Activated CD8-positive, alpha-beta memory T cell treated with anti-CD3 and anti-CD28 coated beads for 1 hour (primary cell): ENCODE measurements at places on chromosomes 13 and 19.

- no peak for DNase-seq
Measured at GRCh38 chr19:33492090-33492489, 29.5 kb downstream of the PEPD start.

- DNase-seq: no peak
Measured at GRCh38 chr13:69485991-69486592, 621.5 kb upstream of the ATXN8OS start.

GRCh38 chr19:7535998-7536695 lies 630 bp downstream of the PNPLA6 start:
- no peak for DNase-seq

GRCh38 chr13:114166381-114167131 lies 12.5 kb upstream of the CFAP97D2 start:
- no peak for DNase-seq

- no peak for DNase-seq
Measured at GRCh38 chr13:37646531-37646930, 48.0 kb upstream of the POSTN start.

DNA sequence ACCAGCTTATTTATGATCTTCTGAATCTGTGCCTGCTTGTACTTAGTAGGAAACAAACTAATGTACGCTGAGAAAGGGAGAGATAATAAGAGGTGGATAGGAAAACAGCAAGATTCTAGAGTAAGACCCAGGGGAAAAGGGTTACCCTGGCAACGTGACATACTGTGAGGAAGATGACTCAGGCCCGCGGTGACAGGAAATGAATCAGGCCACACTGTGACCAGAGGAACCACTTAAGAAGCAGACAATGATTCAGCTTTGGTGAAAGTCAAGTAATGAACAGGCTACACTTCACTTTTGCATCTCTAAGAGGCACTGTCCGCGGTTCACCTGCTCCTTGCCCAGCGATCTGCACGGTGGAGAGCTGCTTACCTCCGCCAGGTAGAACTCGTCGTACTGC lies 158.2 kb downstream of the NALCN start:
- no peak for DNase-seq

GRCh38 chr19:50242581-50242980 lies 39.2 kb downstream of the MYH14 start:
- no peak for DNase-seq

DNA sequence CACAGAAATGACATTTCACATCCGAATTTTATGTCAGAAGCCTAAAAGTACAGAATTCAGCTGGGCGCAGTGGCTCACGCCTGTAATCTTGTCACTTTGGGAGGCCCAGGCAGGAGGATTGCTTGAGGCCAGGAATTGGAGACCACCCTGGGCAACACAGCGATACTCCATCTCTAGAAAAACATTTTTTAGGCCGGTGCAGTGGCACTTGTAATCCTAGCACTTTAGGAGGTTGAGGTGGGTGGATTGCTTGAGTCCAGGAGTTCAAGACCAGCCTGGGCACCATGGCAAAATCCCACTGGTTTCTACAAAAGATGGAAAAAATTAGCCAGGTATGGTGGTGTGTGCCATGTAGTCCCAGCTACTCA lies 15.3 kb downstream of the NOP53 start:
- DNase-seq: no peak

GRCh38 chr13:33003458-33004019 lies 12.7 kb upstream of the KL start:
- DNase-seq: no peak

GRCh38 chr13:78402708-78403400 lies 200.5 kb downstream of the POU4F1 start:
- no peak for DNase-seq

DNA sequence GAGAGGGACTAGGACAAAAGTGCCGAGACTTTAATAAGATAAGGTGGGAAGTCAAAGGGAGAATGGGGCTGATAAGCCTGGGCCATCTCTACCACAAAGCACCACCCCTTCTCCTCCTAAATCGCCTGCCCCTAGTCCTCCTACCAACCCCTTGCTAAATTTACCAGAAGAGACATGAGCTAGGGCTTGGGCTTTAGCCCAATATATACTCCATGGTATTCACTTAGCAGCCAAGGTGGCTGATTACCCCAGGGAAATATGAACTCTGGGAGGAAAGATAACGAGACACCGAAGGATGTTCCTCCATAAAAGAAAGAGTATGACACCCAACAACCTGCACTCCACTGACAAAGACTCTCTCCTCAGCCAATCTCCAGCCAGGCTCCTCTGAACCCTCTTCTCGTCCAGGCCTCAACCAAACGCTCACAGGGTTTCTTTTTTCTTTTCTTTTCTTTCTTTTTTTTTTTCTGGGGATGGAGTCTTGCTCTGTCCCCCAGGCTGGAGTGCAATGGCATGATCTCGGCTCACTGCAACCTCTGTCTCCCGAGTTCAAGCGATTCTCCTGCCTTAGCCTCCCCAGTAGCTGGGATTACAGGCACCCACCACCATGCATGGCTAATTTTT lies 610.2 kb downstream of the UQCRFS1 start:
- DNase-seq: no peak

DNA sequence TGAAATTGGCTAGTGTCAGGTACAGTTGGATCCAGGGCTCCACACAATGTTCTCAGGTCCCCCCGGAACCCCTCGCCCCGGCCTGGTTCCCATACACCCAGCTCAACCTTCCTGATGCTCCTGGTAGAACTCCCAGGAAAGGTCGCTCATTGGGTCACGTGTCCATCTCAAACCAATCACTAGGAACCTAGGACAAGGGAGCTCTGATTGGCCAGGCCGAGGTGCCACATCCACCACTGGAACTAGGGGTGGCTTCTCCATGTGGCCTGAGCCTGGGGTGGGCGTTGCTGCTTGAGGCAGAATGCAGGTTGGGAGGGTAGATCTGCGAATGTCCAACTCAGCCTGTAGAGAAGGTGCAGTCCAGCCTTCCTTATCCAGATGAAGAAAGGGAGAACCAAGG lies 6.9 kb upstream of the MEF2B start:
- DNase-seq: no peak

- DNase-seq: no peak
Measured at GRCh38 chr19:45636275-45636674, 2.9 kb downstream of the EML2 start.

DNA sequence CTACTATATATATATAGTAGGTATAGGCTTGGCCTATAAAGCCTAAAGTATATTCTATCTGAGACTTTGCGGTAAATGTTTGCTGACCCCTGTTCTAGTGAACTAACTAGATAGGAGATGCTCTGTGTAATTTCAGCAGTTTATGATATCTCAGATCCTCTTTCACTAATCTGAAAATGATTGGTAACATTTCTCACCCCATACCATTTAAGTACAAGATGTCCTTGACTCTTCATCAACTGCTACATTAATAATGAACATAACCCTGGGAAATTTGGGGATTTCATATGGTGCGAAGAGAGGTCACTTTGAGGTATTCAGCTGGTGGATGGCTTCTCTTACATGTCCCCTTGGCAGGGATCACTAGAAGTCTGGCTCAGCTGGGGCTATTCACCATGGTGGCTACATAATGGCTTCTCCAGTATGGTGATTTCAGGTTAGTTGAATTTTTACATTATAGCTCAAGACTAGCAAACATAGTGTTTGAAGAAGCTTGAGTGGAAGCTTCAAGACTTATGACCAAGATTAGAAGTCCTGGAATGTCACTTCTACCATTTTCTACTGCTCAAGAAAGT lies 103.6 kb upstream of the MYCBP2 start:
- no peak for DNase-seq

- no peak for DNase-seq
Measured at GRCh38 chr13:100130092-100130491, 41.2 kb downstream of the PCCA start.

GRCh38 chr19:20103091-20103740 lies 25.4 kb downstream of the ZNF90 start:
- no peak for DNase-seq

GRCh38 chr13:49759503-49759902 lies 33.0 kb downstream of the KPNA3 start:
- DNase-seq: no peak

DNA sequence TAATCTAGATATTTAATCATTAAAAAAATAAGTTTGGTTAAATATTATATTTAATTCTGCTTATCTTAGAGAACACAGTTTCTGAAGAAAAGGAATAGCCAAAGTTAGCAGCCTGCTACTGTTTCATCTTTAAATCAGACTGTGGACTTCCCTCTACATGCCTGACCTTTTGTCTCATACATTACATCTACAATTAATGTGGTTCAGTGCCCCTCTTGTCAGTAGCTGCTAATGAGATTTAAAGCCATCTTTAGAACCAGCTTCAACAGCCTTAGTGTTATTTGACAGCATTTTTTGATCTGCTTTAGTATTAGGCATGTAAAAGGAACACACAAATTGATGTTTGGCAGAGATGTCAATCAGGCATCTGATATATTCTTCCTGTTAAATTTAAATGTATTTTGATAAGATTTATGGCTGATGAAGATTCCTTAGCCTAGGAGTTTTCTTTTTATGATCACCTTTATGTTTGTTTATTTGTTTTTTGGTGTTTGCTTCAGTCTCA lies 1925.8 kb upstream of the PRR20A start:
- DNase-seq: no peak

DNA sequence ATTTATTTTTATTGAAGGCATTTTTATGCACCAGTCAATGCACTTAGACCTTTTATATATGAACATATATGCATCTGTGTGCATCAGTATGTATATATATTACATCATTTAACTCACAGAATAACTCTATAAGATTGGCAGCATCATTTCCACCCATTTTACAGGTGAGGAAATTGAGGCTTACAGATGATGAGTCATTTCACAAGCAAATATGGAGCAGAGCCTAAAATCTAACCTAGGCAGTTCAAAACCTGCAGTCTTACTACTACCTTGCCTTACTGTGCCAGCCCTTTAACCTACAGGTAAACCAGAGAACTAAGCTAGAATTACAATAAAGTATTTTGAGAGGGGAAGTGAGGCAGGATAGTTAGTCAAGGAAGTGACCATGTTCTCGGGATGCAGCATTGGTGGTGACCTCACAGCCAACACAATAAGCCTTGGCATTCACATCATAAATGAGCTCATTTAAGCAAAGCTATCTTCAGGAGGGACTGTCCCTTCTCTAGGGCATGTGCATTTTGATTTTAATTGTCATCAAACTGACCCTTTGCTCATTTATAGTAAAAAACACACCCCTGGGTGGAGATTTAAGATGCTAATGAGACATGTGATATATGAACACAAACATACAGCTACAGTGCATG lies 274.3 kb downstream of the DCLK1 start:
- DNase-seq: no peak

- DNase-seq: no peak
Measured at GRCh38 chr19:4533334-4533733, 1.7 kb downstream of the PLIN5 start.

DNA sequence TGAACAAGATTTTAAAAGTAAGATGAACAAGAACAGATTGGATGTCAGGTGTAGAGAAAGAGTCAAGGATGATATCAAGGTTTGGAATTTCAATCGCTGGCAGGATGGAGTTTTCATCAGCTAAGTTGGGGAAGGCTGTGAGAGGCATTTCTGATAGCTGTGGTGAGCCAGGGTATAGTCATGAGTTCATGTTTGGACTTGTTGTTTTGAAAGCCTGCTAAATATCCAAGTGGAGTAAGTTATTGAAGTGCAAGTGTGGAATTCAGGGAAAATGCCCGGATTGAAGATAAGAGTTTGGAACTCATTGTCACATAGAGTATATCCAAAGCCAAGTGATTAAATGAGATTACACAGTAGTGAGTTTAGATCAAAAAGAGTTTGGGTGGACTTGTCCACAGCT lies 11.0 kb upstream of the EPSTI1 start:
- DNase-seq: no peak

DNA sequence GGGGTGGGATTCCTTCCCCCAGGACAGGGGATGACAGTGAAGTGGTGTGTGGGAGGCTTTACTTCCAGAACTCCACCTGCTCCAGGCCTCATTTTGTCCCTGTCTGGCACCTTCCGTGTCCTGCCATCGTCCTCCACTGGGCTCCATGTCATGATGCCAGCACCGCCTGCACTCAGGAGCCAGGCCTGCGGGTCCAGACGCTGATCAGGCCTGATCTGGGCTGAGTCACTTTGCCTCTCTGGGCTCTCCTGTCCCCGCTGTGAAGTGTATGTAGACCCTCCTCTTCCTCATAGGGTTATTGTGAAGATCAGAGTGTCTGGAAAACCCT lies 9.6 kb downstream of the FUZ start:
- no peak for DNase-seq

DNA sequence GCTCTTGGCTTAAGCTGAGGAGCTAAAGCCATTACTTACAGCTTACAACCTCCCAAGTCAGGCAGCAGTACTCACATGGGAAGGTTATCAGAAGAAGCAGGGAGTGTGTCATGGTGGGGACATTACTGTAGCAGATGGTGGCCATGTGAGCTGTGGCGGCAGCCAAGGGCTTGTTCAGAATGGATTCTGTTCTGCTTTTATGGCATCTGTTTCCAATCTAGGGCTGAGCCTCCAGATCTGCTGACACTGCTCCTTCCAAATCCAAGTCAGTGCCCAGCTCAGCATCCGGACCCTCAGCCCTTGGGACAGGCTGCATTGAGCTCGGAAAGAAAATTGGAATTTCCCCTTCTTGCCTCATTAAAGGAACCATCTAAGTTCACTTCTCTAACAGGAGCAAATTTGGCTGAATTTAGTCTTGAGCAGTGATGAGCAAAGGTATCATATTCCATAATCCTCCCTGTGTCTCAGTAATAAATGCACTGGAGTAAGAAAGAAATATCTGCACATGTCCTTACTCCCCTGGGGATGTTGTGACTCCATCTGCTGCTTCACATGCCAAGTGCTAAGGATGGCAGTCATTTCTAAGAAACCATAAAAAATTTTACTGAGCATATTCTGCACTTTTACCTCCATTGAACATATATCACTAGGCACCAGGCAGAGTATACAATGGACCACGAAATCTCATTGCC lies 73.9 kb downstream of the KCTD12 start:
- DNase-seq: no peak

DNA sequence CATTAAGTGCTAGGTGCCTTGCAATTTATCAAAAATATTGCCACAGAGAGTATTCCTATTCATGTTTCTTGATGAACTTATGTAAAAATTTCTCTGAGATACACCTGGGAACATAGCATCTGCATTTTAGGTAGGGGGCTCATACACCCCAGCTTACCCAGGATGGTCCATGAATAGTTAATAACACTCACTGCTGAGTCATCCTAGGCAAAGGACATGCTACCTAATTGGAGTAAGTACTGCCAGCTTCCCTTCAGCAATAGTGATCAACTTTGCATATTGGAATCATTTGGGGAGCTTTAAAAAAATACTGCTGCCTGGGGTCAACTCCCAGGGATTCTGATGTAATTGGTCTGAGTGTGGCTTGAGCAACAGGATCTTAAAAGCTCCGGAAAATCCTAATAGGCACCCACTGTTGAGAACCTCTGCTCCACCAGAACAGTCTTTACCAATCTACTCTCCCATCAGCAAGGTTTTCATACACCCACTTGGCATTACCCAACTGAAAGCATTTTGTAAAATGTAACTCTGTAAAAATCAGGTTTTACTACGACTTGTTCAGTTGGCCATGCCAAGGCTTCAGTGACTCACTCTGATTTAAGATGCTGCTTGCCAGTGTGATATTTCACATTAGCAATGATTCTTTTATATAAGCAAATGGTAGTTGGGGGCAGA lies 67.2 kb upstream of the FNDC3A start:
- DNase-seq: no peak
